ENCODE measurements at places on chromosomes 16 and 17. TPM values are rescaled to one million over a fixed set of nuclear protein-coding genes. Genes with fewer than 3 reads are reported as not detected.

The CCL4L2 gene
- not detected for total RNA-seq

The RSL1D1 gene
- 63.2 TPM for total RNA-seq

The CCR7 gene
- total RNA-seq, result not detected

The CPHXL2 gene
- not detected for total RNA-seq

The SHBG gene
- 0.23 TPM for total RNA-seq

The DNAH3 gene
- total RNA-seq, result not detected

The CX3CL1 gene
- 0.83 TPM for total RNA-seq

The ALDH3A1 gene
- total RNA-seq, result 2.6 TPM

The NKD1 gene
- total RNA-seq, result under 0.01 TPM

The TBC1D3G gene
- not detected for total RNA-seq

The ATP6V0D1 gene
- total RNA-seq, result 157 TPM

The DNAAF1 gene
- not detected for total RNA-seq

The FBXW10 gene
- under 0.01 TPM for total RNA-seq

The IRF8 gene
- not detected for total RNA-seq

The TMEM101 gene
- 110 TPM for total RNA-seq

The HBZ gene
- total RNA-seq, result not detected

The CACNG5 gene
- not detected for total RNA-seq

The CRHR1 gene
- not detected for total RNA-seq

The HSD17B2 gene
- 0.35 TPM for total RNA-seq

The SREBF1 gene
- 42.0 TPM for total RNA-seq

The AANAT gene
- not detected for total RNA-seq

The MYH1 gene
- not detected for total RNA-seq

The EPX gene
- not detected for total RNA-seq

The OSBPL7 gene
- 10.1 TPM for total RNA-seq

The RNU2-1 gene
- total RNA-seq, result not detected

The SPNS1 gene
- total RNA-seq, result 29.7 TPM

The CXCL16 gene
- total RNA-seq, result 0.59 TPM

The HOXB5 gene
- total RNA-seq, result not detected

The VAT1 gene
- total RNA-seq, result 934 TPM

The HID1 gene
- total RNA-seq, result 0.23 TPM

The SPATA33 gene
- 1.1 TPM for total RNA-seq

The KRT39 gene
- 0.12 TPM for total RNA-seq

The TEX14 gene
- total RNA-seq, result not detected

The WNK4 gene
- total RNA-seq, result 0.12 TPM

The TMEM114 gene
- not detected for total RNA-seq

The MRM3 gene
- total RNA-seq, result 17.6 TPM

The EFCAB5 gene
- not detected for total RNA-seq

The CLEC18B gene
- 0.47 TPM for total RNA-seq

The OR4D1 gene
- total RNA-seq, result not detected

The RGS9 gene
- 1.1 TPM for total RNA-seq

The ITPRIPL2 gene
- 27.0 TPM for total RNA-seq

The NT5C3B gene
- total RNA-seq, result 66.8 TPM

The CD300LG gene
- total RNA-seq, result not detected

The CPPED1 gene
- total RNA-seq, result 5.9 TPM

The SLC16A11 gene
- 0.12 TPM for total RNA-seq

The BAHCC1 gene
- total RNA-seq, result 3.8 TPM

The HSF4 gene
- total RNA-seq, result 31.7 TPM

The PLK1 gene
- total RNA-seq, result 1.3 TPM

The GP2 gene
- not detected for total RNA-seq

The PRSS27 gene
- total RNA-seq, result 0.23 TPM

The UNC13D gene
- 0.82 TPM for total RNA-seq

The ARHGDIG gene
- total RNA-seq, result 2.2 TPM

The TNP2 gene
- not detected for total RNA-seq

The CRYM gene
- not detected for total RNA-seq

The NPB gene
- total RNA-seq, result 0.38 TPM

The KRTAP3-1 gene
- not detected for total RNA-seq

The SOX15 gene
- not detected for total RNA-seq
